Brain microvascular endothelial cell (primary cell): ENCODE measurements at places on chromosomes 6 and 20.

GRCh38 chr6:14903176-14904038, 342.5 kb upstream of the JARID2 start:
- DNase-seq = no peak

DNA sequence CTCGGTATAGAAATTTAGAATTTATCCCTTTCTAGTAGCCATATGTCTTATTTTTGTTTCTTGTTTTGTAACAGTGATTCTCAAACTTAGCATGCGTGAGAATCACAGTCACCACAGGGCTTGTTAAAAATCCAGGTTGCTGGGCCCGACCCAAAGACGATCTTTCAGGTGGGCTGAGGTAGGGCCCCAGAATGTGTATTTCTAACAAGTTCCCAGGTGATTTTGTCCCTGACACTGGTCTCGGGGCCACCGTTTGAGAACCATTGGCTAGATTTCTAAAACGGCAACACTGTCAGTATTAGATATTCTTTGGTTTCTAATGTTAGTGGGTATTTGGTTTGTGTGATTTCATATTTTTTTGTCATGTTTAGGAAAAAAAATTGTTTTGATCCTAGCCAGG, 9.9 kb downstream of the PFDN4 start:
- no peak for DNase-seq

DNA sequence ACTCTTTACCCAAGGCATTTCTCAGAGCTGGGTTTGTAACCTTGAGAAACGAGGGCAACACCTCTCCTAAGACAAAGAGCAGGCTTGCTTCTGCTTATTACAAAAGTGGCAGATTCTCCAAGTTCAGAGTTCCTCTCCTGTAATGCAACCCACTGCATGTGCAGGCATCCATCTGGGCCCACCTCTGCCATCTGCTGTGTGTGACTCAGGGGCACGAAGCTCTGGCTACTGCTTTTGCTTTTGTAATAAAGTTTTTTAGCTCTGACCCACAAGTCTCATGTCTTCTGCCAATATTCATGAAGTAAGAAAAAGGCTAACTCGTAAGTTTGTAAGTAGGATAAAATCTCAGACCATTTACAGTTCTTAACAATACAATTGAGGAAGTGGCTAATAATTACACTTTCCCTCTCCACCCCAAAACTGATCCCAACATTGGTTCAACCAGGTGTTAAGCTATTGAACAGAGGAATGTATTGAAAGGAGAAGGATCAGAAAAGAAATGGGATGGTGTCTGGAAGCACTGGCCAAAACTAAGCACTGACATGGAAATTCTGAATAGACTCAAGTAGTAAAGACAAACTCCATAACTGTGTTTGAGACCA, 51.7 kb upstream of the SMLR1 start:
- no peak for DNase-seq

DNA sequence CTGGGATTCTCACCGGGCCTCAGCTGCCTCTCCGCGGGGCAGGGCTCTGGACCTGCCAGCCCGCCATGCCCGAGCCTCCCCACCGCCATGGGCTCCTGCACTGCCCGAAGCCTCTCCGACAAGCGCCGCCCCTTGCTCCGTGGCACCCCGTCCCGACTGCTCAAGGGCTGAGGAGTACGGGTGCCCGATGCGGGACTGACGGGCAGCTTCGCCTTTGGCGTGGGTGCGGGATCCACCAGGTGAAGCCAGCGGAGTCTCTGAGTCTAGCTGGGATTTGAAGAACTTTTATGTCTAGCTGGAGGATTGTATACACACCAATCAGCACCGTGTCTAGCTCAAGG, 5.3 kb upstream of the RANBP9 start:
- no peak for DNase-seq

- no peak for DNase-seq
Measured at GRCh38 chr20:49915118-49915379, 280 bp downstream of the SPATA2 start.

DNA sequence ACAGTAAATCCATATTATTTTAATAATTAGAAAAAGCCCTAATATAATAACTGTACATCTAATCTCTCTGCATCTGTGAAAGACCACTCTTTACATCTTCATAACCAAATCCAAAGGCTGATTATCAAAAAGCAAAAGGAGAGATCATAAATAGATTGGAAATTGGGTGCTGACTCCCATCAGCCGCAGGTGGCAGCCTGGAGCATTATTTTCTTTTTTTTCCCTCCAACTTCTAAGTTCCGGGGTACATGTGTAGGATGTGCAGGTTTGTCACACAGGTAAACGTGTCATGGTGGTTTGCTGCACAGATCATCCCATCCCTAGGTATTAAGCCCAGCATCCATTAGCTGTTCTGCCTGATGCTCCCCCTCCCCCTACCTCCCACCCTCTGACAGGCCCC, 30.5 kb downstream of the LRP11 start:
- no peak for DNase-seq

- peak; percentile 15 for DNase-seq
Measured at GRCh38 chr6:167700199-167700598, 126.5 kb upstream of the AFDN start.

- no peak for DNase-seq
Measured at GRCh38 chr6:31129130-31129529, 8.9 kb upstream of the CDSN start.

GRCh38 chr20:23441850-23442313, 2.4 kb downstream of the CSTL1 start:
- DNase-seq = peak; percentile 74

GRCh38 chr6:135141728-135142127, 39.4 kb upstream of the MYB start:
- DNase-seq = no peak

DNA sequence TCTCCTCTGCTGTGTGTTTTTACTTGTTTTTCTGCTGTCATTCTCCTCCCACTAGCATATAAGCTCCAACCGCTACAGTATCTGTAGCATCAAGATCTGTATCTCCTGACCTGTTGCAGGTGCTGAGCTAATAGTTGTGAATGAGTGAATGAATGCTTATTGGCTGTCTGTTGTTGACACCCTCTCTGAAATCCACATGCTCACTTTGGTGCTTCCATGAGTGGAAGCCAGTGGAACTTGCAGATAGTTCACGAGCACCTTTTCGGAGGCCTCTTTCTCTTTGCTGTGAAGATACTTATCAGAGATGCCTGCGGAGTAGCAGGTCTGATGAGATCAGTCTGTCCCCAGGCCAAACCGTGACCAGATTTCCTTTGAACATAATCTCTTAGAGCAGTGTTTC, 117.3 kb downstream of the EYA2 start:
- no peak for DNase-seq

DNA sequence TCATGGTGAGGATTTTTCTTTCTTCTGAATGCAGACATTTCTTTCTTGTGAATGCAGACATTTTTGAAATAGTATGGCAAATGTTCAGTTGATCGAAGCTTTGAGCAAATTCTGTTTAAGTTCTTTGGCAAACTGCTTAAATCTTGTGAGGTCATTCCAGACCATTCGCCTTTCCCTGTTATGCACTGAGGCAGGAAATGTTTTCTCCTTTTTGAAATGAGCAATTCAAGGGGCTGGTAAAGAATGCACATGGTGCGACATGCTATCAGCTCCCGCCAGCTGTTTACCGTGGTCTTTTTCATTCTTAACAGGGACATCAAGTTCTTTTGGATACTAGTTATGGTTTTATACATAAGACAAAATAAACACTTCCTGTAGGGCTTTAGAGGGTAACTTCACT, 112.0 kb upstream of the CCN2 start:
- peak; percentile 81 for DNase-seq

- no peak for DNase-seq
Measured at GRCh38 chr20:63697868-63698545, 1.6 kb downstream of the TNFRSF6B start.
